ENCODE measurements at places on chromosomes 11 and 22.

DNA sequence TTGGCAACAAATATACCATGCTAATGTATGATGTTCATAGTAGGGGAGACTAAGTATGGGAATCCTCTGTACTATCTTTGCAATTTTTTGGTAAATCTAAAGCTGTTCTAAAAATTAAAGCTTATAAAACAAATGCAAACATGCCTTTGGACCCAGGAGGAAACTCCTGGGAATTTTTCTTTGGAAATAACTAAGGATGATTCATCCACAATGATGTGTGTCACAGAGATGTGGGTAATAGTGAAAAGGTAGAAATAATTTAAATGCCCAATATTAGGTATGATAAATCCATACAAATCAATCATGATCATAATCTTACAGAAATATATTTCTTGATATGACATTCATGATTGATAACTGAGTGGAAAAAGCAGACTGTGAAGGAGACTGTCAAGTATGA is 135.8 kb downstream of the TRIM44 start:
- DNase-seq, result no peak

DNA sequence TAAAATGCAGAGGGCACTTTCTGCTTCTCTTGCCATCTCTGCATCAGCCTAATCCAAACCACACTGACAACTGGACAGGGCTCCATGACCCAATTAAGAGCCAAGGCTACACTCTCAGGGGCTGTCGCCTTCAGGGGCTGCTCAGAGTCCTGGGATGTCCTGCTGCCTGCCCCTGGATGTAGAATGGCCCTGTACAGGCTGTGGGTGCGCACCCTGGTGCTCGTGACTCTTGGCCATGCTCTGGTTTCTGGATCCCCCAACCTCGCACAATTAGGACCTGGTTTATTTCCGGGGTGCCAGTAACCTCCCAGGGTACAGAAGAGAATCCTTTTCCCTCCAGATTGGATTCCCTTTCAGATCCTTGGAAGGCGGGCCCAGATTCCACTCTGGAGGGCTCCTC is 11.3 kb downstream of the IFT27 start:
- DNase-seq, result no peak

- DNase-seq, result no peak
Observed at GRCh38 chr11:86052693-86053641, 15.9 kb downstream of the PICALM start.

DNA sequence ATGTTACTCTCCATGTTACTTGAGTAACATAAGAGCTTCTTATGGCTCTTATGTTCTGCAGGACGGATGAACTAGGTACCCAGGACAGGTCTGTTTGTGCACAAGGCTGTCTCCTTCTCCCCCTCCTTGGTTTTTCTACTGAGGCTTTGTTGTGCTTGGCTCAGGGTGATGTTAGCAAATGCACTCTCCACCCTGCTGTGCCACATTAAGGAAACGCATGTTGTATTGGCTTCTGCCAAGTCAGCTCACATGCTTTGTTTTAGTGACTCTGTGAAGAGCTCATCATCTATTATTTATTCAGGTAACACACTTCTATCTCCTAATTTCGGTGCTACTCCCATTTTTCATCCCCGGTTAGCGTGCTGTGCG is 108.3 kb downstream of the PTPRJ start:
- peak; percentile 7 for DNase-seq

DNA sequence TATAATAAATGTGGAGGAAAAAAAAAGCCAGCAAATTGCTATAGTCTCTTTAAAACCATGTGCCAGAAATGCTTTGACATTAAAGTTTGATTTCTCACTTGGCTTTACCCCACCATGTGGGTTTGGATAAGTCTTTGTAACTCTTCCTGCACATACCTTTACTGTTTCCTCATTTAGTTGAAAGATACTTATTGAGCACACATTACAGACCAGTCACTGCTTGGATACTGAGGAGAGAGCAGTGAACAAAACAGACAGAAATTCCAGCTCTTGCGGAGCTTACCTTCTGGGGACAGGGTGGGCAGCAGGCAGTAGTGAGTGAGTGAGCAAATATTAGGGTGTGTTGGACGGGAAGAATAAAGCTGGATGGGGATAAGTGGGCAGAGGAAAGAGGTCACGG is 13.7 kb downstream of the PACS1 start:
- DNase-seq, result no peak

GRCh38 chr11:17653611-17654010 is 65.8 kb upstream of the MYOD1 start:
- no peak for DNase-seq

DNA sequence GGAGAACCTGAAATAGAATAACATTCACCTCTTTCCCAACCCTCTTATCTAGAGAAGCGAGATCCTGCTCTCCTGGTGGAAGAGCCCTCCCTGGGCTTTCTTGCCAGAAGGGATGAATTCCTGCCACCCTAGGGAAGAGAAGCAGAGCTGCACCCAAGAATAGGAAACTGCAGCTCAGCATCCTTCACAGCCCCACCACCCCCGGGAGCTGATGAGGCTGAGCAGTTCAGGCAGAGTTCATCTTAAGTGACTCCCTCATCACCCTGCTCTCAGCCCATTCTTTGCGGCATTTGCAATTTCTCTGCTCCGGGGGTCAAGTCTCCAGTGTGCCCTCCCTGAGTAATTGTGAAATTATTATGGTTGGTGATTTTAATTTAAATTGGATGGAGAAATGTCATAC is 514.9 kb downstream of the BUD13 start:
- DNase-seq, result no peak

- DNase-seq, result no peak
Observed at GRCh38 chr11:124844664-124845079, 20.6 kb upstream of the ROBO3 start.

DNA sequence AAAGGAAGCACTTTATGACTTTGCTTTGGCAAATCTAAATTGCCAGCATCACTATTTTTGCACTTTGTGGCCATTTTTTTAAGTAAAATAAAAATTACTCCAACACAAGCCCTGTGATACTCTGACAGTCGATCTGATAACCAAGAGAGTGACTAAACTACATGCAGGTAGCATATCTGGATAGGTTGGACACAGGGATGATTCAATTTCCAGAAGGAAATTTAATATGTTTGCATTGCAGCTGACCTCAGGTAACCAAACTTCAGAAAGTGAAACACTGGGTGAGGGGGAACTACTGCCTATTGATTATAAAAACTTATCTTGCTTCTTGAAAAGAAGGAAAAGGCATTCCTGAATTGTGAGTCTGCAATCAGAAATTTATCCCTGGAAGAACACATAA is 13.9 kb downstream of the OR5B3 start:
- no peak for DNase-seq

DNA sequence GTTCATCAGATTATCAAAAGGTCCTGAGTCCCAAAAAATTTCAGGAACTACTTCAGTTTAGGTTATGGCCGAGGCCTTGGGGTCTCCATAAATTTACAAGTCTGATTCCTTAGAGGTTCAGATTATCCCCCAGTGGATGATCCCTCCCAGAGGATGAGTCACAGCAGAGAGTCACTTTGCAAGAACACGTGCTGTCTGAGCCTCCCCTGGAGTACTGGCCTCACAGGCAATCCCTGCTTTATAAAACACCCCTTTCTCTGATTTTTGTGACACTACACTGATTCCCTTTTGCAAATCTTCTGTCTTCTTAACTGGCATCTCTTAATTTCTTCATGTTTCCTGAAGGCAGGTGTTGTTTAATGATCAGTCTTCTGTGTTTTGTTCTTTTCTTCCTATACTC is 45.3 kb downstream of the CCDC34 start:
- DNase-seq, result no peak

- no peak for DNase-seq
Observed at GRCh38 chr11:78689585-78690153, 115.0 kb upstream of the NARS2 start.

DNA sequence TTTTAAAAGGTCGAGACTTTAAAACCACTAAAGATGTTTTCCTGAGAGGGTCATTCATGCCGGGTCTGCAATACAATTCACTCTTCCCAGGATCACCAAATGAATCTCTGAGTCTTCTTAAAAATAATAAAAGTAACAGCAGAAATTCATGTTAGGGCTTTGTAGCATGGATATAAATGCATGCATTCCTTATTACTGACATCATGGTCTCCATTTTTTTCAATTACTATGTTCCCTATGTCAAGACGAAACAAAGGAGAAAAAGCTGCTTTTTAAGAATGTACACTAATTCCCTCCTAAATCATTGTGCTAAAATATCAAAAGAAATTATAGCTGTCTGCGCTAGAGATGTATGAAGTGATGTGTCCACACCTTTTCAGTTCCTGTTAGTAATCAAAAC is 789.9 kb upstream of the LRRC4C start:
- no peak for DNase-seq

GRCh38 chr22:30634471-30635233 is 929 bp upstream of the SLC35E4 start:
- no peak for DNase-seq

- DNase-seq, result no peak
Observed at GRCh38 chr11:129056916-129057315, 114.2 kb upstream of the TP53AIP1 start.

DNA sequence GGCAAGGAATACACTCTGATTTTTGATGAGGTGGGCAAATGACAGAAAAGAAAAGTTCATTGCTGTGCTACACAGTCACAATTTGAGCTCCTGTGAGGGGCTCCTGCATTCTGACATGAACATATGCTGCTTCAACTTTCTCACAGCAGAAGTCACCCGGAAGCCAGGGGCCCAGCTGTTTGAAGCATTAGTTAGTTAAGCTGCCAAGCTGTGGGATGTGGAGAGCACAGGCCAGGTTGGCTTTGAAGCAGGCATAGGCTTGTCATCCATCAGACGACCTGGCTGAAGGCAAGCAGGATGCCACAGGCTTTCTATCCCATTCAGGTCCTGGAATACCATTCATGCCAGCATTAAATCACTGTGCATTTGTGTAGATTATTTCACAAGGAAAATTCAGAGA is 63.1 kb downstream of the MTNR1B start:
- no peak for DNase-seq

Measured in NCI-H510A (cell line).